Prostate gland (tissue), 2 donors: ENCODE measurements at places on chromosomes 1 and 21. TPM values are rescaled to one million over a fixed set of nuclear protein-coding genes. Genes with fewer than 3 reads are reported as not detected.

- no peak for DNase-seq
Observed at GRCh38 chr21:42086969-42087368, 15.9 kb downstream of the UMODL1 start.

- no peak for DNase-seq
Observed at GRCh38 chr1:7885513-7886404, 32.9 kb upstream of the UTS2 start.

DNA sequence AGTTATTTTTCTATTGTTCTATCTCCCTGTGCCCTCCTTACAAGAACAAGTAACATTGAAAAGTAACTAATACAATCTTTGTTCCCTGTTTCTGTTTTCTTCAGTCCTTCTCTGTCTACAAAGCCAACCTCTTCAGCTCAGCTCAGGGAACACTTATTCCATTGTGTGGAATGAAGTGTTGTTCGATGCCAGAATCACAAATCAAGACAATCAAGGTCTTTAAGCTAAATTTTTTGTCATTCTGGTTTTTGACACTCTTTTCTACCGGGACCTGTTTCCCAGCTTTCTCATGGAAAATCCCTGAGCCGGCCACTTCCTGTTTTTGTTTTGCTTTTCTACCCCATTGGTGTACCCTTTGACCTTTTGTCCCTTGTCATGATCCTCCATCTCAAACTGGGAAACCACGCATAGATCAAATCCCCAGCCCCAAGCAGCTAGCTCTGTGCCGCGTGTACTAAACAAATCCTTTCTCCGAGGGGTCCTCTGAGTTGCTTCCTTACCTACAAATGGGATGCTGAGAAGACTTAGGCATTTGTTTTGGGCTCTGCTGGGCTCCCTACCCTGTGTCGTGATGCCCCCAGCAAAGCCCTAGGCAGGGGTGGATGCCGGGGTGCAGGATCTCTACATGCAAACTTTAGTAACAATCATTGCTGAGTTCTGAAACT is 141.8 kb downstream of the TOMM20 start:
- DNase-seq: no peak

GRCh38 chr1:74652711-74653139 is 20.9 kb downstream of the ERICH3 start:
- no peak for DNase-seq

DNA sequence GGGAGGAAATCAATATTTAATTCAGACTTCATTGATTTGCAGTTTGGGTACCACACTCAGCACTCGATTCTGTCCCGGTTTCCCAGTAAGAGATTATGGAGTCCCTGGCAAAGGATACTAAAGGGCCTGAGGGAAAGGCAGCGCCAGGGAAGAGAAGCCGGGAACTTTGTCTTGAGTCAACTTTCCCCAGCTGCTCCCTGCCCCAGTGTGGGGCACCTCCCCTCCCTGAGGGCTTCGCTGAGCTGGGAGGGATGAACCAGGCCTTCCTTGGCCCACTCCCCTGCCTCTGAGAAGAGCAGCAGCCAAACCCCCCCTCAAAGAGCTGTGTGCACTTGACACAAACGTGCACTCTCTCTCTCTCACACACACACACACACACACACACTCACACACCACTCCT is 32.6 kb downstream of the OPTC start:
- DNase-seq: no peak

GRCh38 chr1:200874694-200875093 is 1.9 kb downstream of the GPR25 start:
- DNase-seq: no peak

DNA sequence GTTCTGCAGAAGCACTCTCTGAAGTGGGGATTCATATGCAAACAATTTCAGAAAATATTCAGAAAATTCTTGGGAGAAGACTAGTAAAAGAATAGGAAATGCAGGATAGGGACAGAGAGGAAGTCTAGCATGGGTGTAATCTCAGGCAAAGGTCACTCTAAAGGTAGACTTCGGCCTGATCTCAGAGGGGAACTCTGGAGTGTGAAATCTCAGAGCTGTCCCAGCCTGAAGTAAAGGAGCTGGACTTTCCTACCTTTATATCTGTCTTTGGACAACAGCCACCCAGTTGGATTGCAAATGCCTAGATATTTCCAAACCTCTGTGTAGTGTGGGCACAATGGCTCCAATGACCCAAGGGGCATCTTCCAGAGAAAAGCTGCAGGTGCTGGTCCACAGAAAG is 379.8 kb downstream of the GPATCH2 start:
- no peak for DNase-seq

DNA sequence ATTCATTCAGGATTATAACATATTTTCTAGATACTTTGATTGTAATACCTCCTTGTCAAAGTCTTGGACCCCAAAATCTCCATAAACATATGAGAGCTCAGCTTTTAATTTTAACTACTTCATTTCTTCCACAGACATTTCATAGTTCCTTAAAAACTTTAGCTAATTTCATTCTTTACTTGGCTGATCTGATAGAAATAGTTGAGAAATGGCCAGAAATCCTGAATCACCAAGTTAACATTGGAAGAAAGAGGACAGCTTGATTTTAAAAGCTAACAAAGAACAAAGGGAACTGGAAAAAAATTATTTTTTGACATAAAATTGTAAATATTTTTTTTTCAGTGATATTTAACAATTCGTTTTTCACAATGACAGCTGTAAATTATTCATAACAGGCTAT is 216.5 kb downstream of the NTNG1 start:
- no peak for DNase-seq

DNA sequence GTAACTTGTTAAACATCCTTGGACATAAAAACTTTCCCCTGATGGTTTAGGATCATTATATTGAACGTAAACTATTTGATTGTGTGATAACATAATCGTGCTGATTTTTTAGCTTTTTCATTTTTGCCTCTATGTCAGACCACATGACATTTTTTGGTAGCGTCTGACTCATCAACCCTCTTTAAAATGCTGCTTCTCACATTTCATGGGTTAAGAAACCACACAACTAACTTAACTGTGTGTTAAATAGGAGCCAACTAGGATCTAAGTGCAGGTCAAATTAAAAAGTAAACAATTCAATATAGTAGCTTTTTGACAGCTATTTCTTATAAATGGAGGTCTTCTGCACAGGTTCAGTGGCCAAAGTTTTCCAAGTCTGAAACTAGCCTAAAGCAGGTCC is 9.8 kb downstream of the BTG3 start:
- DNase-seq: no peak

DNA sequence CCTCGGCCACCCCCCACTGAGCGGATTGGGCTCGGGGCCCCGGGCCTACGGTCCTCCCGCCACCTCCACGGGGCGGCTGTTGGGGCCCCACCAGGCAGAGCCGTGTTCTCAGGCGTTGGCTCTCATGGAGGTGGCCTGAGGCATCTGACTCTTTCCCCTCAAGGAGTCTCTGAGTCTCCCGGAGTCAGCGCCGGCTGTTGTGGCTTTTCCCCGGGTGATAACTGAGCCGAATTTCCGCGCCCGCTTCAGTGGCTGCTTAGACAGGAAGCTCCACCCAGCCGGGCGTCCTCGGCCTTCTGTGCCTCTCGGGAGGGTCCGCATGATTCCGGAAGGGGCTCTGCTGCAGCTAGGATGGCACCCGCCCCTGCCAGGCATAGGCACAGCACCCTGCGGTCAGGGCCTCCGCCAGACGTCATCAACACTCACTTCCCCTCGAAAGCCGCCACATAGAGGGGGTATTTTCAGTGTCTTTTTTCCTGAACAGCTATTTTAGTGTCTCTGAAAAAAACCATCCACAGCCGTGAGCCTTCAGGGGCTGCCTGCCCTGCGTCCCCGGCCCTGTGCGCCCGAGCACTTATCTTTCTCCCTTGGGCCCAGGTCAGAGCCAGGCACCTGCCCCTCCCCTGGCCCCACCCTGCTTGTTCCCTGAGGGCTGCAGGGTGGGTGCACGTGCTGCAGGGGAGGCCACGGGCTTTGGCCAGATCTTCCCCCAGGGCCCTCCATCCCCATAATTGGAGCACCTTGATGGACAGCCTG is 72.9 kb downstream of the SKI start:
- DNase-seq: no peak

DNA sequence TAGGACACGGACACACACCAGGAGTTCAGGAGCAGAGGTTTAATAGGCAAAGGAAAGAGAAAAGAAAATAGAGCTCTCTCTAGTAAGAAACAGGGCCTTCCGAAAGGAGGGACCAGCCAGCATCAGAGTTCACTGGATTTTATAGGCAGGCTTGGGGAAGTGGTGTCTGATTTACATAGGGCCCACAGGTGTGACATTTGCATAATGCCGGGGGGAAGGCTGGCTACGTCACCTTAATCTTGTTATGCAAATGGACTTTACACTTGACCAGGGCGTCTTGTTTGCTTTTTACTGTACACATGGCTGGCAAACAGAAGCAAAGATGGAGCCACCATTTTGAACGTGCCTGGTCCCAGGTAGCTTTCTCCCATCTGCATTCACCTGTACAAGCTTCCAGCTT is at the start of gene OR14A16:
Gene OR14A16, minus strand, starts transcription at position 97 of the 400 bp plus-strand sequence. CDS start 8,390 bp downstream, outside the sequence.
- DNase-seq: no peak

DNA sequence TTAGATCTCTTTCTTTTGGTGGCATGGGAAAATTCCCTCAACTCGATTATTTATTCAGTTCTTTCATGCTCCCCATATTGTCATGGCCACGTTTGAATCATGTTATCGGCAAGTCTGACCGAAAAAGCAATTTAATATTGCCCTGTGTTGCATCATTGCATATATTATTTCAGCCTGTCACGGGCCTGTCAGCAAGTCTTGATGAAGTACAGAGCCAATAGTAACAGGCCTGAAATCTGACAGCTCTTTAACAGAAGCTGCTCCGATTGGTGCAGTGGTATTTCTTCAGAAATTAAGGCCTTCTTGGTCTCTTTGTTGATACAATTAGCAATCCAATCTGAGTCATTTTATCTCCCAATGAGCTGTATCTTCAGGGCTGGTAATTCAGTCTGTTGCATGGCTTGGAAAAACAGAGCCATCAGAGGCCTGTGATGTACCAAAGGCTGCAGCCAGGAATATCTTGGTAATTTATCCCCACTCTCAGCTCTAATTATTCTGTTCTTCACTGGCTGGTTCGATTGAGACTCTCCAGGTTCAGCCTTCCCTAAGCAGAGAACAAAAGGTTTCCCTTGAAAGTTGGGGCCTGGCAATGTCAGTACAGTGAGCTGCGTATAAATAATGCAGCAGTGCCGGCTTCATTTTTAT is 149.5 kb downstream of the FGGY start:
- DNase-seq: no peak

GRCh38 chr1:76086109-76086508 is 11.6 kb downstream of the ST6GALNAC3 start:
- DNase-seq: no peak

DNA sequence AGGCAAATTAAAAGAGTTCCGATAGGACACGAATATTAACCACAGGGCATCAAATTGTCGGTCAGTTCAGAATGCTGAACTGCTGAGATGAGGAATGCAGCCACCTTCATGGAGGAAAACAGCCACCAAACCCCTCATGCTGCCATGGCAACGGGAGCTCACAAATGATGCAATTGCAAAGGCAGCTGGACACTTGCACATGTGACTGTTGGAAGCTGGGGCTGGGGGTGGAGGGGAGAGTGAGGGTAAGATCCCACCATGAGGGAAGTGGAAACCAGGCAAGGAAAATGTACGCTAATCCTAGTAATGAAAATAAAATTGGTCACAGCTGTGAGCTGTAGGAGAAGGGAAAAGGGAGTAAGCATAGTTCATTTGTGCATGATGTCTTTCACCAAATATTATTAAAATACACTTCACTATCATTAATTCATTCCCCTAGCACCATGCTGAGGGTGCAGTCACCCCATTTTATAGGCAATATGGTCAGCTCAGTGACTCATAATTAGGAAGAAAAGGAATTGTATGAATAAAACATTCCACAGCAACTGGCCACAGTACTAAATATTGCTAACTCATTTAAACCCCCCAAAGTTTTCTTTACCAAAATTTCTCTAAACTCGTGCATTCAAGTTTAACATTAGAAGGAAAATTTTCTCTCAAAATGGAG is 15.3 kb downstream of the BECN2 start:
- no peak for DNase-seq

- no peak for DNase-seq
Observed at GRCh38 chr1:14940285-14940870, 213.2 kb upstream of the TMEM51 start.

DNA sequence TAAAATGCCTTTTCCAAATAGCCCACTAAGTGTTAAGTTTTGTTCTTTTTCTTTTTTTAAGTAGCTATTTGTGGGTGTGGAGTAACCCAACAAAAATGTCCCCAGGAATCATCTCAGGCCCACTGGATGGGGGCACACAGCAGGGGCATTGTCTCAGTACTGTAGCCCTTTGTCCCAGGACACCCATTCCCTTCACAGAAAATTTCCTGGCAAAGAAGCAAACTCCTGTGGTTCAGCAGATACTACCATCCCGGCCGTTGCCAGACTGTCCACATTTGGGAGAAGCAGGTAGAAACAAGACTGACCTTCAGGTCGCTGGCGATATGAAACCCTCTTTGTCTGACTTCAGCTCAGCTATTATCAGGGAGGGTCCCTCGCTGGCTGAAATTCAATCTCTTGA is 23.7 kb upstream of the SRRM1 start:
- DNase-seq: no peak

DNA sequence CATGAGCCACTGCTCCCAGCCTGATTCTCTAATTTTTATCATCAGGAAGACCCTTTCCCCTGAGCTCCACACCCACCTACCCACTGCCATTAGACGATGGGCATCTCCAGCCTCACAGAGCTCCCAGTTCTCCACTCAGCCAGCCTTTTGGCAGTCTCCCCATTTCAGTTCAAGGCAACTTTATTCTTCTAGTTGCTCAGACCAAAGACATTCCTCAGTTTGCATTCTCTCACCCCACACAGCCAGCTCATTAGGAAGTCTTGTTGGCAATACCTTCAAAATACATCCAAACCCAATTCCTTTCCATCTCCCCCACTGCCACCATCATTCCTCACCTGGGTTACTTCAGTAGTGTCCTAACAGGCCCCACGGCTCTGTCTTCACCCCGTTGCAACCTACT is 53.4 kb upstream of the COX20 start:
- no peak for DNase-seq

GRCh38 chr1:1547011-1547410 is 6.6 kb upstream of the TMEM240 start:
- no peak for DNase-seq

DNA sequence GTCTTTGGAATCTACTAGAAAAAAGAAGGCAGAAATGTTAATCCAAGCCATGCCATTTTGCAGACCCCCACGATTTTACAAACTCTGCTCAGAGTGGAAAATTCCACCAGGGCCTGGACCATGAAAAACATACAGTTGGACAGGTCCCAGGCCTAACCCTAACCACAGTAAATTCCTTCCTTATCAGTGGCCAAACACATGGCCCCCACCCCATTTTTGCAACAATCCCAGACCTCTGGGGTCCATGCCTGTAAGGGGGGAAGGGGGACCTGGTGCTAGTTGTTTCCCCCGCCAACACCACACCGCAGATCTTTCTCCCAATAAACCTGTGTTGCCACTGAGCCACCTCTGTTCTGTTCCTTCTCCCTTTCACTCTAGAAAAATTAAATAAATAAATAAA is 1352.7 kb downstream of the AMY1C start:
- no peak for DNase-seq

Gene ZMPSTE24
- 57.7 TPM for total RNA-seq

Gene IL20
- not detected for total RNA-seq

Gene OR6K3
- not detected for total RNA-seq

Gene F13B
- total RNA-seq: not detected

Gene HMCN1
- total RNA-seq: 9.9 TPM
